ENCODE measurements at places on chromosomes 13 and 19.

- no peak for DNase-seq
Observed at GRCh38 chr13:95403349-95404140, 102.3 kb upstream of the ABCC4 start.

- no peak for DNase-seq
Observed at GRCh38 chr13:99314640-99315176, 7.5 kb upstream of the GPR183 start.

DNA sequence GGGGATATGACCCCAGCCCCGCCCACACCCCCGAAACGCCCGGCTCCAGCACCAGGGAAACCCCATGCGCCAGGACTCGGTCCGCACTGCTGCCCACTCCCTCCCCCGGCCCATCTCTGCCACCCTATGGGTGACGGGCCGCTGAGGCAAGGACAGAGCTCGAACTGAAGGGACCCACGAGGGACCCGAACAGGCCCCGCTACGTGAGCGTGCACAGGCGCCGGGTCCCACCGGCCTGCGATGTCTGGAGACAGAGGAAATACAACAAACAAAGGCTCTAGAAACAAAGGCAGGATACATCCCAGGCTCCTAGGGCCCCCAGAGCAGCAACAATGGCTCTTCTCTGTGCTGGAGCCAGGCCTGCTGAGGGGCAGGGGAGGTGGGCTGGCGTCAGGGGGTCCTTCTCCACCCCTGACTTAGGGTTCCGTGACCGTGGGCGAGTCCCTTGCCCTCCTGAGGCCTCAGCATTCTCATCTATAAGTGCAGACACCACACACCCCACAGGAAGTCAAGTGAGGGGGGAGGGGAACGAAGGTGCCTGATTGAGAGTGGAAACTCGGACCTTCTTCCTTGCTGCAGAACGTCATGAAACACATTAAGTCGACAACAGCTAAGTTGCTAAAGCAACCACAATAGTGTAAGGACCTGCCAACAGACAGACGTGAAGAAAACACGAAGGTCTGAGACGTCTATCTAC lies 3.1 kb downstream of the ABHD17A start:
- DNase-seq: no peak

- no peak for DNase-seq
Observed at GRCh38 chr13:39106216-39107005, 68.2 kb downstream of the NHLRC3 start.

- no peak for DNase-seq
Observed at GRCh38 chr13:92679602-92680001, 547.0 kb upstream of the GPC6 start.

GRCh38 chr13:98020271-98020670 lies 66.8 kb downstream of the IPO5 start:
- no peak for DNase-seq

- no peak for DNase-seq
Observed at GRCh38 chr19:8332976-8333766, 9.9 kb downstream of the KANK3 start.

DNA sequence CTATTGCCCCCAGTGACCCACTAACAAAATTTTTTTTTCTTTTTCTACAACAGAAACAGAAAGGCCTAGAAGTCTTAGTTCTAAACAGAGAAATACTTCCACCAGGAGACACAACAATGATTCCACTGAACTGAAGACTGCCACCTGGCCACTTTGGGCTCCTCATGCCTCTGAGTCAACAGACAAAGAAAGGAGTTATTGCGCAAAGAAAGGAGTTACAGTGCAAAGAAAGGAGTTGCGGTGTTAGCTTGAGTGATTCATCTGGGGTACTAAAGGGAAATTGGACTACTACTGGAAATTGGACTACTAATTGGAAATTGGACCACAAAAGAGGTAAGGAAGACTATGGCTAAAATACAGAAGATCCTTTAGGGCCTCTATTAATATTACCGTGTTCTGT lies 116.6 kb downstream of the PCDH17 start:
- no peak for DNase-seq

DNA sequence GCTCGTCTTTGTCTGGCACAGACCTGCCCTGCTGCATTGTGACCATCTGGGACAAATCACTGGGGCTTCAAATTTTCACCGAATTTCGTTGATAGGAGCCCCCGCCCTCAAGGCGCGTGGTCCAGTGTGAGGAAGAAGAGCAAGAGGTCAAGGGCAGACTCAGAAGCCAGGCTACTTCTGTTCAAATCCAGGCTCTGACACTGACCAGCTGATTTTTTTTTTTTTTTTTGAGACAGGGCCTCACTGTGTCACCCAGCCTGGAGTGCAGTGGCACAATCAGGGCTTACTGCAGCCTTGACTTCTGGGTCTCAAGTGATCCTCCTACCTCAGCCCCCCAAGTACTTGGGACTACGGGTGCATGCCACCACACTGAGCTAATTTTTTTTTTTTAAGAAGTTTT lies 7.2 kb downstream of the SYNGR4 start:
- no peak for DNase-seq

DNA sequence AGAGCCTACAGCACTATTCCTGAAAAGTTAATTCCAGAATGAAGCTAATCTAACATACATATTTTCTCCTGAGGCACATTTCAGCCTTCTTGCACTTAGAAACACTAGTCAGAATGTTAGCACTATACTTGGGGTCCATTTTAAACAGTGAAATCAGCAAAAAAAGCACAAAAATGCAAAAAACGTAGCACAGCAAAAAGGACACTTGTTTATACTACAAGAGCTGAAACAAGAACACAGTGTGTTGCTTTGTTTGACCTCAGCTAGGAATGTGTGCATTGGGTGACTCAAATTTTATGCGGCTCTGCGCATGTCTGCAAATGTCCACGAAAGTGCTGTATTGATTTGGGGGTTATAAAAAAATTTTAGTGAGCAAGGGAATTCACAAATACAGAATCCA lies 226.2 kb downstream of the KCNRG start:
- DNase-seq: no peak

GRCh38 chr19:38070573-38070972 lies 153.4 kb downstream of the DPF1 start:
- no peak for DNase-seq

GRCh38 chr13:29733147-29733611 lies 117.2 kb downstream of the UBL3 start:
- DNase-seq: no peak

GRCh38 chr13:85313761-85314503 lies 485.3 kb downstream of the SLITRK6 start:
- DNase-seq: no peak

- no peak for DNase-seq
Observed at GRCh38 chr13:93778548-93778947, 551.9 kb downstream of the GPC6 start.

GRCh38 chr19:40990972-40991381 lies at the start of gene CYP2B6:
CYP2B6 (plus strand) TSS chr19:40991282; CDS start chr19:40991306, 24 bp downstream.
- no peak for DNase-seq

GRCh38 chr13:106480351-106480910 lies 55.0 kb downstream of the EFNB2 start:
- no peak for DNase-seq

All from stimulated activated CD4-positive, alpha-beta T cell treated with anti-CD3 and anti-CD28 coated beads, Interleukin-15, amount 100 ng/mL, for 1 hour (primary cell).